ENCODE measurements at places on chromosomes 5 and 9. TPM values are rescaled to one million over a fixed set of nuclear protein-coding genes. Genes with fewer than 3 reads are reported as not detected.

Gene NHP2
- total RNA-seq: 186 TPM

Gene SLC6A18
- total RNA-seq: not detected

Gene SPATA31E1
- total RNA-seq: not detected

Gene ADRA1B
- 0.07 TPM for total RNA-seq

Gene C5orf58
- total RNA-seq: not detected

Gene FAT2
- under 0.01 TPM for total RNA-seq

Gene SLC45A2
- total RNA-seq: 0.13 TPM

Gene UHRF2
- total RNA-seq: 89.9 TPM

Gene ADAMTS16
- not detected for total RNA-seq

Gene ZNF658
- 6.0 TPM for total RNA-seq

Gene ZNF366
- total RNA-seq: 0.46 TPM

Gene NUP188
- 54.3 TPM for total RNA-seq

Gene ACTL7A
- total RNA-seq: not detected

Gene OTULINL
- total RNA-seq: 0.14 TPM

Gene VCAN
- 1.4 TPM for total RNA-seq

Gene OR2V1
- not detected for total RNA-seq

Gene KIF20A
- 125 TPM for total RNA-seq

Gene FAM151B
- 3.7 TPM for total RNA-seq

Gene C9orf85
- total RNA-seq: 8.8 TPM

Gene ROPN1L
- 0.42 TPM for total RNA-seq

Gene TAF11L10
- not detected for total RNA-seq

Gene GRM6
- not detected for total RNA-seq

Gene GARIN3
- total RNA-seq: not detected

Gene CATSPER3
- total RNA-seq: not detected

Gene LHFPL2
- total RNA-seq: 40.0 TPM

Gene PCDHAC1
- 0.07 TPM for total RNA-seq

Gene IL33
- total RNA-seq: 16.6 TPM

Gene PHF19
- total RNA-seq: 40.5 TPM

Gene PCDHB12
- total RNA-seq: 0.33 TPM

Gene GPR150
- 0.20 TPM for total RNA-seq

Gene CXXC5
- total RNA-seq: 12.0 TPM

Gene OGN
- not detected for total RNA-seq

Gene TAF11L6
- not detected for total RNA-seq

Gene SH2D3C
- 58.3 TPM for total RNA-seq

Gene LRRC70
- total RNA-seq: 37.8 TPM

Gene TPM2
- total RNA-seq: 221 TPM

Gene EQTN
- total RNA-seq: not detected

Gene ECSCR
- total RNA-seq: 513 TPM

Gene LIFR
- total RNA-seq: 37.4 TPM

Gene ASPN
- total RNA-seq: 0.07 TPM

Gene SPATA31A3
- not detected for total RNA-seq

Gene LCN2
- not detected for total RNA-seq

Gene ZNF879
- total RNA-seq: 4.4 TPM

Gene SPATA31D3
- not detected for total RNA-seq

Gene ENTPD2
- total RNA-seq: not detected

Gene GABRA1
- not detected for total RNA-seq

Gene UGCG
- total RNA-seq: 46.5 TPM

All from pulmonary artery endothelial cell (primary cell).